ENCODE measurements at places on chromosomes 16 and 17.

DNA sequence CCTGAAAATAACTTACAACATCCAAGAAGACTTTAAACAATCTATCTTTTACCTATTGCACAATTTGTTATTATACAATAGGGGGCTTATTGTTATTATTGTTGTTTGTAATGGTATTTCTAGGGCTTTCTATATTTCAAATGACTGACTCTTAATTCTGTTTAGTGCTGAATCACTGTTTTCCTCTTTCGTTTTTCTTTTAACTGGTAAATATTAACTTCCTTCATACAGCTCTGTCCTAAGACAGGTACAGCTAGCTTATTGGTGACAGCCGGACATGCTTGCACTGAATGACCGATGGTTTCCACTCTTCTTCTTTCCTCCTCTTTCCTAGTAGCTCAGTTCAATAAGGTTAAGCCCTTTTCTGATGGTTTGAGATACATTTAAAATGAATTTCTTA lies 11.6 kb downstream of the KRTAP9-7 start:
- DNase-seq: no peak

- no peak for DNase-seq
Observed at GRCh38 chr16:27230562-27231001, 27.3 kb downstream of the KDM8 start.

DNA sequence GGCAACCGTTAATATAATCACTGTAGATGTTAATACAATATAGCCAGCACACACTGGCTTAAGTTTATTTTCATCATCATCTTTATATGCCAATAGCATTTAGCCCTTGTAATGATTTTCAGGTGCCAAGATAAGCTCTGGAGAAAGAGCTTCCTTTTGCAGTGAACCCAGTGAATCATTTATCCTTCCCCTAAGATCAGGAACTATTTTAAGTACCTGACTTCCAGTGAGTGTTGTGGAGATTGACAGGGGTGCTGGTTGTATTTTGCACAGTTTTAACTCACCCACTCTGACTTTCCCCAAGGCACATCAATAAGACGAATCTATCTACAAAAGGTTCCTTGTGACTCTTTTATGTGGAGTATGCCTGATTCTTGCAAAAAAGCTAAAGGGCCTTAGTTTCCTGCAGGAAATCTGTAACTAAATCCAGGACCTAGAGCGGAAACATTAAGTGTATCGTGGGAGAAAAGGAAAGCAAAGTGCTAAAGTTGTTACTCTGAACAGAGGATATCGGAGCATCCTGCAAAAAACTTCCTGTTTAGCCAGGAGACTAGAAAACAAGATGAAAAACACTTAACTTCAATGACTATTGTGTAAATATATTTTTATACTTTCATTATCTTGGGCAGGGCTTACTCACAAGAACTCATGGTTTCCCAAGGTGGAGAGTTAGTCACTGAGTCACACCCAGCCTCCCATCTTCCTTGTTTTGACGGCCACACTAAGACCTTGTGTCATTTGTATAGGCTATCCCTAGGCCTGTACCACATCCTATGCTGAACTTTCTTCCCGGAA lies 183.6 kb downstream of the MAP2K6 start:
- DNase-seq: peak; percentile 37

- no peak for DNase-seq
Observed at GRCh38 chr16:3256866-3257465, 533 bp upstream of the MEFV start.

- DNase-seq: no peak
Observed at GRCh38 chr16:73166441-73166851, 118.5 kb upstream of the ZFHX3 start.

DNA sequence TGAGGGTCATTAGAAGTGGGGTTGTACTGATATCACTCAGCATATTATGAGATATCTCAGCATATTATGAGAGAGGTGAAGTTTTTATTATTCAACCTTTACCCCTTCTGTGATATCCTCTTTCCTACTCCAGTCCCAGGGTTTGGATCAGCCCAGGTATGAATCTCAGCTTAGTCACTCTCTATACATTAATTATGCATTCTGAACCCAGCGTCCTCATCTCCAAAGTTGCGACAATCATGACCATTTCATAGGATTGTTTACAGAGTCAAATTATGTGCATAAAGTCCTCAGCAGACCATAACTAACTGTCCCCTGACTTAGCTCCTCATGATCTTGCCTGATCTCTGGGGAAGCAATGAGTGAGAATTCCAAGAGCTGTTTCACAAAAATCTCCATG lies 20.5 kb upstream of the BLMH start:
- no peak for DNase-seq

- no peak for DNase-seq
Observed at GRCh38 chr17:39238311-39238972, 12.7 kb upstream of the STAC2 start.

DNA sequence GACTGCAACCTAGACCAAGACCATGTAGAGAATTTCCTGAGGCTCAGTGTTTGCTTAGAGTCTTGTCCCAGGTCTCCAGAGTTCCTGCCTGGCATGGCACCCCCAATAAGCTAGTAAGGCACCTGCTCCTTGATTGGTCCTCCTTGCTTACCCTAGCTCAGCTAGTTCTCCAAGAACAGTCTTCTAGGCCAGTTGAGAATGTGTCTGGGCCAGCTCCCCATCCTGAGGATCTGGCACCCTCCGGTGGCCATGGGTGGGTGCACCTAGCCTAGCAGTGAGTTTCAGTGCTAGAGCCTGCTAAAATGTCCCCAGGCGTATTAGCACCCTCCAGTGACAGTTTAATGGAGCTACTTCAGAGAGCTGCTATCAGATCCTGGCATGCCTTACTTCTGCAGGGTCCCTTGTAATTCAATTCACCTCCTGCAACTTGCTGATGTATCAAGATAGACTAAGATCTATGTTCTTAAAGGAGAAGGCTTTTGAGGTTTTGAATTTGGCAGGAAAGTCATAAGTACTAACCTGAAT lies 44.4 kb upstream of the MED13 start:
- peak; percentile 86 for DNase-seq

- peak; percentile 73 for DNase-seq
Observed at GRCh38 chr16:2223942-2224486, 623 bp downstream of the E4F1 start.

DNA sequence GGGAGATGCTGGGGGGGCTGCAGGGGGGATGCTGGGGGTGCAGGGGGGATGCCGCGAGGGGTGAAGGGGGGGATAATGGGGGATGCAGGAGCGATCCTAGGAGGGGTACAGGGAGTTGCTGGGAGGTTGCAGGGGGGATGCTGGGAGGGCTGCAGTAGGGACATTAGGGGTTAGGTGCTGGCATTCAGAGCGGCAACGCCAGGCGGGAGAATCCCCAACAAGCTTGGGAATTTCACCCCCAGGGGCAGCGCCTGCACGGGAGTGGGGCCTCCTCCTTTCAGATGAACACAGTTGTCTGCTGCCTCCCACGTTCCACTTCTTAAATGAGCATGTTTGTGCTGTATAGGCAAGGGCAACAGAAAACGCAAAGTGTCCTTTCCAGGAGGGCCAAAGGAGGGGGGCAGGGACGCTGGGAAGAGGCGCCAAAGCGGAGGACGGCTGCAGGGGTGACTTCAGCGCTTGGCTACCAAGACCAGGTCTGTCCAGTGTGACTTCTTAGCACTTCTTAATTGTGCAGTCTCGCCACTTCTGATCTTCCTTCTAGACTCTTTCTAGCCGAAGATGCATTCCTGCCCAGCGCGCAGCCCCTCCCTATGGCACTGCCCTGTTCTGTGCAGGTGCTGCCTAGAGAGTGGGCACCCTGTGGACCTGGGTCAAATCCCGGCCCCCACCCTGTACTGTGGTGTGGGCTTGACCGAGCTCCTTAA lies 2.0 kb upstream of the SLC6A4 start:
- DNase-seq: no peak

- no peak for DNase-seq
Observed at GRCh38 chr17:48491527-48492273, 39.1 kb downstream of the HOXB1 start.

Measured in GM03348 (cell line).